Neural progenitor cell (in vitro differentiated cells): ENCODE measurements at places on chromosomes 6 and 20. TPM values are rescaled to one million over a fixed set of nuclear protein-coding genes. Genes with fewer than 3 reads are reported as not detected.

DNA sequence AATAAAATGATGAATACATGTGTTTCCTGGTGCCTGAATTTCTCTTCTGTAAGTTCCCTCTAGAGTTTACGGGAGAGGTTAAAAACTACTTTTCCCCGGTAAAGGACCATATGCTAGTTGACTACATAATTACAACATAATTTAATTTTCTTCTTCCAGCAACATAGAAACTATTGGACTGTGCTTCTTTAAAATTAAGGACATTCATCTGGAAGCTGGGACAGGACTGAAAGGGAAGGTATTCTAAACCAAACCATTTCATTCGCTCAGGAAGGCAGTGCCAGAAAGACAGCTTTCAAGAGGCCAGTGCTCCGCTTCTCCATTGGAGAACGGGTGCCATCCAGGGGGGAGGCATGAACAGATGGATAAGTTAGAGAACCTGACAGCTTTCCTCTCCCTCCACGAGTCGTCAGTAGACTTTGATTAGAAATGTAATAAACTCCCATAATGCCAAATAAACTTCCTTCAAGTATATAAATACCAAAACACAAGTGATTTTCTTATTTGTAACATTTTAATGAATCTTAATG, 458.0 kb upstream of the SOX4 start:
- no peak overlapping the region for H3K4me3 ChIP-seq
- H3K27me3 ChIP-seq, result no peaks in the 10 kb centered on the region
- peaks cover 64% of the 10 kb centered on the region for H3K4me1 ChIP-seq
- DNase-seq, result no peak
- no peak overlapping the region for H3K27ac ChIP-seq

GRCh38 chr20:35564905-35565304, 23.0 kb downstream of the ERGIC3 start:
- H3K4me3 ChIP-seq, result no peak overlapping the region
- H3K27ac ChIP-seq, result no peak overlapping the region
- H3K36me3 ChIP-seq, result no peaks in the 10 kb centered on the region
- DNase-seq, result no peak

GRCh38 chr6:42845327-42845694, 34.1 kb upstream of the RPL7L1 start:
- no peak overlapping the region for H3K27ac ChIP-seq
- H3K27me3 ChIP-seq, result no peaks in the 10 kb centered on the region
- H3K36me3 ChIP-seq, result no peaks in the 10 kb centered on the region
- H3K4me1 ChIP-seq, result peaks cover 13% of the 10 kb centered on the region

GRCh38 chr6:140027219-140027618, 652.8 kb upstream of the CITED2 start:
- H3K4me3 ChIP-seq, result no peak overlapping the region
- H3K36me3 ChIP-seq, result no peaks in the 10 kb centered on the region
- DNase-seq, result no peak
- H3K27me3 ChIP-seq, result no peaks in the 10 kb centered on the region
- H3K27ac ChIP-seq, result no peak overlapping the region

DNA sequence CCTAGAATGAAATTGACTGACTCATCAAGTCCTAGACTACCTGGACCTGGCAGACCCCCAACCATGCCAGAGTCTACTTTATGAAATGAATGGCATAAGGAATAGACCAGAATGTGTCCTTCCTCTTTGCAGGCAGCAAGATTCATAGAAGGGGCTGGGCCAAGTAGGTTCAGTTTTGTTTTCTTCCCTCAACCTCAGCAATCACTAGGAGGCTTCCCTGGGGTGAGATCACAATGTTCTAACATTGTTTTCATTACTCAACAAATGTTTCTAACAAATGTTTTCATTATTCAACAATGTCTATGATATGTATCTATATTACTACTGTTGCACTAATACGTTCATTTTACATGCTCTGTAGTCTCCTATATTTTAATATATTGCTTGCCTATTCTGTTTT, 8.4 kb upstream of the FAM162B start:
- H3K4me1 ChIP-seq, result no peaks in the 10 kb centered on the region
- no peaks in the 10 kb centered on the region for H3K27me3 ChIP-seq
- H3K4me3 ChIP-seq, result no peak overlapping the region

GRCh38 chr20:36386236-36386635, 80.1 kb downstream of the DLGAP4 start:
- H3K27me3 ChIP-seq, result no peaks in the 10 kb centered on the region
- no peak overlapping the region for H3K27ac ChIP-seq
- H3K4me3 ChIP-seq, result no peak overlapping the region
- no peak for DNase-seq
- H3K4me1 ChIP-seq, result peaks cover under 1% of the 10 kb centered on the region

The NOX3 gene
- not detected in 2 replicates for total RNA-seq

The RAB32 gene
- 4.3 and 6.6 TPM in 2 replicates for total RNA-seq

The TSBP1 gene
- total RNA-seq, result not detected in 2 replicates

The DHX35 gene
- total RNA-seq, result 22.0 and 22.5 TPM in 2 replicates

The RREB1 gene
- total RNA-seq, result 12.1 and 13.1 TPM in 2 replicates

The PPT2 gene
- total RNA-seq, result 18.6 and 38.2 TPM in 2 replicates
